ENCODE measurements at places on chromosomes 7 and 10.

DNA sequence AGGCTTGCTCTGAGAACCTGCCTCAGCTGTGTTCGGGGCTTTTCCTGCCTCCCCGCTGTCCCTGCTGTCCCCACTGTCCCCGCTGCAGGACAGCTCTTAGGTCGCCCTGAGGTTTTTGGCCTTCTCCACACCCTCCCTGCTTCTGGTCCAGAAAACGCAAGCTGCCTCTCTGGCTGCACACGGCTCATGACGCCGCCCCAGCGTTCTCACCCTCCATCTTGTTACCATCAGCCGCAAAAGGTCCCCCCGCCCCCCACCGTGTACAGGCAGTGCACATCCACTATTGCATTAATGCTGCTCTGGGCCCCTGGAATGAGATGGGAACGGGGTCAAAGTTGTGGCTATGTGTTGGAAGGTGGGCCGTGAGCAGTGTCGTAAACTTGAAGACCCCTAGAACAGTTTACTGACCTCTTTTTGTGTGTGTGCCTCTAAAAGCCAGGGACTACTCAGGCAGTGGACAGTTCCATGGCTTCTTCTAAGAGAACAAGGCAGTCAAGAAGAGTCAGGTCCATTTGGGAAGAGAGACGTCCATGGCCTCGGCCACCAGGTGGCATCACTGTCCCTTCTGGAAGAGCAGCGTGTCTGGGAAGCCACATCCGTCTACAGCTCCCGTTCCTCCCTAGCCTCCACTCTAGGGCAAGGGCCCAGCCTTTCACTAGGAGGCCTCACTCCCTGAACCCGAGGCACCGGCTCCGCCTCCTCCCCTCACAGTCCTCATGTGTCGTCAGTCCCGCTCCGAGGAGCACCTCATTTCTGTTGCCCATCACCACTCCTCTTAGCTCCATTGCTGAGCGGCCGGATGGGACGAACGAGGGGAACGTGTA is 38.5 kb upstream of the MKRN1 start:
- DNase-seq = no peak

DNA sequence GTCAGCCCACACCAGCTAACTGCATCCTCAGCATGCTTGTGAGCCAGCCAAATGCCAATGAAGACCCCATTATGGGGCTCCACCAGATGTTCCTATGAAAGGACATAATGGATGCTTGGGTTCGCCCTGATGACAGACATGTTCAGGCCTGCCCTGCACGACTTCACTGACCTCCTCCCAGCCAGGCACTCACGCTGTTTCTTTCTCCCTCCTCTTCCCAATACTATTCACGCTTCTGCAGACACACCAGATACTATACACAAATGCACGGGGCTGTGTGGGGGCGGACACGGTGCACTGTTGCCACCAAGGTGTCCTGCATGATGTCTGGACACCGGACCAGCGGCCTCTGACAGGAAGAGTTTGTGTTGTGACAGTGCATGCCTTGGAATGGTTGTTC is 284.2 kb downstream of the PRPF18 start:
- no peak for DNase-seq

DNA sequence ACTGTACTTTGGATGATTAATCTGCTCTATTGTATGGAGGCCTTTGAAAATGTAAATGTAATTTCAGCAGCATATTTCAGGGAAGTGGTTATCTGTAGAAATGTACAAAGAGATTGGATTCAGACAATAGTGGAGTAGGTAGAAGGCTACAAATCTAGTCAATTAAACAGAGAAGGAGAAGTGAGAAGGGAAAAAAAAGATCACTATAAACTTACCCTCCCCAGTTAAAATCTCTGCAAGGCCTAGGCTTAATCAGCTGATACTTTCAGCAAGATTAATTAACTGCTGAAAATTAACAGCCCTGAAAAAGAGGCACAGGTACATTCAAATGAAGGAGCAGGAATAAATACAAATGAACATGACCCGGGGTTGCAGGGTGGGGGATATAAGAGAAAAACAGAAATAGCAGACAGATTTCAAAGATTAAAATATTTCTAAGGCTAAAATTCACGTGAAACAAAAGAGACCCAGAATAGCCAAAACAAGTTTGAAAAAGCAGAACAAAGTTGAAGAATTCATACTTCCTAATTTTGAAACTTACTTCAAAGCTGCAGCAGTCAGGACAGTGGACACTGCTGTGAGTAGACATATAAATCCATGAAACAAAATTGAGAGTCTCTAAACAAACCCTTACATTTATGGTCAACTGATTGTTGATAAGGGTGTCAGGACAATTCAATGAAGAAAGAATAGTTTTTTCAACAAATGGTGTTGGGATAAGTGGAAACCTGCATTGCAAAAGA is 96.0 kb downstream of the NRCAM start:
- no peak for DNase-seq

- no peak for DNase-seq
These were observed 276.0 kb downstream of the RPS24 start for GRCh38 chr10:78309536-78310237.

- no peak for DNase-seq
These were observed 730.0 kb upstream of the VSTM2A start for GRCh38 chr7:53812135-53812534.

DNA sequence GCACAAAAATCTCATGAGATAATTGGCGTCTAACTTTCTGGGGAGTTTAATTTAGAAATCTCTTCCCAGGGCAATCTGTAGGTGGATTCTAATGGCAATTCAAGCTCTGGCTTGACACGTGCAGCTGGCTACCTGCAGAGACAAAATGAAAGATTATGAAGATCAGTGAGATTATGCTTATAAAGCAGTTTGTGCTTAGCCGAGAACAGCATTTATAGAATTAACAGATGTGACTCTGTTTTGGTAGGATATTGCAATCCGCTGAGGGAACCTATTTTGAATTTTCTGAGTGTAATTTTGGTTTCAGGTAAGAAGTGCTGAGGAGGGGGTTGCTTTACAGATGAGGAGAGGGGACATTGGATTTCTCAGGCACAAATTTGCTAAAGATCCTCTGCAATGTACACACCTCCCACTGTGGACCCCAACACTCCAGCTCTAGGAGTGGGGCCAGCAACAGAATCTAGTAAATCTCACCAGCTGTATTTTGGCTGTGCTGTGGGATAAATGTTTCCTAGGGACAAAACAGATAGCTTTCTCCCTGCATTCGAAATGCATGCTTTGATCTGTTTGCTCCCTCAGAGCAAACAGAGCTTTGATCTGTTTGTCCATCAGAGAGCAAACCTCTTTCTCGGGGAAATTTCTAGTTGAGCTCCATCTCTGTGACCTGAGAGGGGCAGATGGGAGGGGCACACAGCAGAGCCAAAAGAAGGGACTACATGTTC is 7.4 kb downstream of the GJD4 start:
- no peak for DNase-seq

- DNase-seq = no peak
These were observed 664.3 kb upstream of the CELF2 start for GRCh38 chr10:10353326-10353868.

DNA sequence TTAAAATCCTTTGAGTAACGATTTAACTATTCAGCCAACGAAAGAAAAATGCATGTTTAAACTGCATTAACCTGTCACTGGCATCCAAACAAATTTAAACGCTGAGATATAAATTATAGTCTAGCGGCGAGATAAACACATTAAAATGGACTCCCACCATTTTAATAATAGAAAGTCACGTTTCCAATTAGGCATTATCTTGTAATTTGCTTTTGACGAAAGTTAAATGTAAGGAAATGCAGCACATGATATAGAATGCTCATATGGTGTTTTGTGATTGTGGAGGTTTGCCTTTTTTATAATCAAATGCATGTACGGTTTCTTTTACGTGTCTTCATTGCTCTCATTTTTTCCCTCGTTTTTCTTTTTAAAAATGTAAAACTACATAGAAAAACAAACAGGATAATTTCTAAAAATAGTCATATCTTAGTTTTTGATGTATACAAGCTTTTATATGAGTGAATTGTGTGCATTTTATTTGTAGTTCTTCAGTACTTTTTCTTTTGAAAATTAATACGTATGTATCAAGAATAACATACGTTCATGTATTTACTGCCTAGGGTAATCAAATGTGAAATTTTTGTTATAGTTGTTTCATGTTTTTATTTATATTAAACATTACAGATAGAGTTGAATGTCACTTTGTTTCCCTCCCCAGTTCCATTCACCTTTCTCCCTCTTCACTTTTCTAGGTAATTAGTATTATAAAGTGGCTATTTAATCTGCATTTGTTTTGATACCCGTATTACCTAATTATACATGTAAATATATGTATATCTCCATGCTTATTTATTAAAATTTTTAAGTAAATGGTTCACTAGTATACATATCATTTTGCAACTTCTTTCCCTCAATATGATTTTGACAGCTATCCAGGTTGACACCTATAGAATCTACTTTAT is 1.1 kb upstream of the KLF14 start:
- DNase-seq = peak; percentile 39

- no peak for DNase-seq
These were observed 4.7 kb upstream of the ANKRD2 start for GRCh38 chr10:97567891-97568290.

DNA sequence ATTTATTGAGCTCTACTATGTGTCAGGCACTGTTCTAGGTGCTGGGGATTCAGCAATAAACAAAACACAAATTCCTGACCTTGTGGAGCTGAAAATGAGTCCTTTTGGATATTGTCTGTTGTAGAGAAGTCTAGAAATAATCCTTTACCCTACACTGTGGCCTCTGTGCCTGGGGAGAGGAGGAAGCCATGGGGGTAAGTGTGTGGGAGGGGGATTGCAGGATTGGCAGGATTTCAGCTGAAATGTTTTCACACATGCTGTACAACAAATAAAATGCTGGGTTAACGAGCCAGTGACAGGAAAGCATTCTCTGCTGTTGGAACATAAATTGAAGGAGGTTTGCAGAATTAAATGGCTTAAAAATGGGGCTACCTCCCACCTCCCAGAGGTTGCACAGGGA is 189.4 kb downstream of the FANK1 start:
- no peak for DNase-seq

DNA sequence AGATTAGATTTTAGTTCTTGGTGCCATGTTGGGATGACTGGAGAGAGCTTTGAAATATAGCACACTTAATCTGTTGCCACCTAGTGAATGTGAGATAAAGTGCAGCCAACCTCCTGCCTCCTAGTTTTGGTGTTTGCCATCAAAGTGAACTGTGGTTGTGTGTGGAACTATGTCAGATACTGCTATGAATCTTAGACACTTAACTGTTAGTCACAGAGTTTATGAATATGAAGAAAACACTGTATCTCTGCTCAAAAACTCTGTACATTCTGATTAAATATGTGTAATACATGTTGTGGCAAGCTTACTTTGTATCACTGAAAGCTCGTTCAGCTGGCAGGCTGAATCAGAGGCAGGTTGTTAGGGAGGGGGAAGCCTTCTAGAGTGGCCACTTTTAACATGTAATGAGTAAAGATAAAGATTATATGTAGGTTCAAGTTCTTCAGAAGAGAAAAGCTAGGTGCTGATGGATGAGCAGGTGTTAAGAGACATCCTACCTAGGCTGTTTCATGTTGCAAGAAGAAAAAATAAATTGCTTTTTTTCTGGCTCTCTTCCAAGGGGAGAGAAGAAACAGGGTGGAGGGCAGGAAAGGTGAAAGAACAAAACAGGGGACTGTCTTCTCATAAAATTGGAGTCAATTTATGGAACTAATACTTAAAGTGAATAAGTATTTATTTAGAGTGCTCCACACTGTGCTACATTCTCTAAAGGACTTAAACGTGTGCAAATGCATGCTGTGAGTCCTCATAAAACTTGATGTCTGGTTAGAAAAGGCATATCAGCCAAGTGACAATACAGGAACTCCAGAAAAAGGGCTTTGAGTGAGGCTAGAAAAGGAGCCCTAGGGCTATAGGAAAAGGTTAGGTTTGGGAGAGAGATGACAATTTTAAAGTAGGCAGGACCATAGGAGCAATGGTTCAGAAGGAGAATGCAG is 14.1 kb upstream of the LAMB1 start:
- no peak for DNase-seq

DNA sequence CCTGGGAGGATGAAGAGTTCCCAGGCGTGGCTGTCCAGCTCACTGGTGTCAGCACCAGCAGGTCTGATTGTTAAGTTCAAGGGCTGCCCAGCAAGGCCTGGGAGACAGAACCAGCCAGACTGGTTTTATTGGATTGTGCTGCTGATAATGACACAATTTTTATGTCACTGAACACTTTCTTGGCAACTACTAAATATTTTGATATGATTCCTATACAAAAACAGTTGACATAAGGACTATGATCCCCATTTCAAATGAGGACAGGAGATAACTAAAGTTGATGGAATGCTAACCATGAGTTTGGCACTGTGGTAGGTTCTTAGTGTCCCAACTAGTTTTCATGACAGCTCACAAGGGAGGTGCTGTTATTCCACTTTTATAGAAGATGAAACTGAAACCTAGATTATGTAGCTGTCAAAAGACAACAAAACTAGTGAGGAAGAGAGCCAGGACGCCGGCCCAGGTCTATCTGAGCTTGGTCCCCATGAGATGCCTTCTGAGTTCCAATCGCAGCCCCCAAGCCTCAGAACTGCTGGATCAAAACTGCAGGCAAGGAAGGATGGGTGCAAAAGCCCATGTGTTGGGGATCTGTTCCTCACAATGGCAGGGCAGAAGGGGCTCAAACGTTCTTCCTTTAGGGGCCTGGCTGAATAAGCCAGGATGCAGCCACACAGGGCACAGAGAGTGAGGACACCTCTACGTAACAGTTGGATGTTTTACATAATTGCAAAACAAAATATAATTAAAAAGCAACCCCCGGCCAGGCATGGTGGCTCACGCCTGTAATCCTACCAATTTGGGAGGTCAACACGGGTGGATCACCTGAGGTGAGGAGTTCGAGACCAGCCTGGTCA is 52.8 kb downstream of the COBL start:
- no peak for DNase-seq

DNA sequence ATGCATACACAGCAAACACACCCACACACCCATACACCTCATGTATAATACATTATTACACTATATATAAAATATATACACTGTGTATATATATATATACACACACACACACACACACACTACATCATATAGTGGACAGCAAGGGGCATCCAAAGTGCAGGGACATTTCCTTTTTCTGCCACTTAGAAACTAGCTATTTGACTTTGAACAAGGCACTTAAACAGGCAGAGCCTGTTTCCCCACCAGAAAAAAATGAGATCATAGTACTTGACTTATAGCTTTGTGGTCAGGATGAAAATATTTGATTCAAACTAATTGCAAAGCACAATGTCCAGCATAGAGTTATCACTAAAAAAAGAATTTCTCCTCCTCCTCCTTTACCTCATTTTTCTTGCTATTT is 254.3 kb upstream of the NPVF start:
- DNase-seq = no peak

DNA sequence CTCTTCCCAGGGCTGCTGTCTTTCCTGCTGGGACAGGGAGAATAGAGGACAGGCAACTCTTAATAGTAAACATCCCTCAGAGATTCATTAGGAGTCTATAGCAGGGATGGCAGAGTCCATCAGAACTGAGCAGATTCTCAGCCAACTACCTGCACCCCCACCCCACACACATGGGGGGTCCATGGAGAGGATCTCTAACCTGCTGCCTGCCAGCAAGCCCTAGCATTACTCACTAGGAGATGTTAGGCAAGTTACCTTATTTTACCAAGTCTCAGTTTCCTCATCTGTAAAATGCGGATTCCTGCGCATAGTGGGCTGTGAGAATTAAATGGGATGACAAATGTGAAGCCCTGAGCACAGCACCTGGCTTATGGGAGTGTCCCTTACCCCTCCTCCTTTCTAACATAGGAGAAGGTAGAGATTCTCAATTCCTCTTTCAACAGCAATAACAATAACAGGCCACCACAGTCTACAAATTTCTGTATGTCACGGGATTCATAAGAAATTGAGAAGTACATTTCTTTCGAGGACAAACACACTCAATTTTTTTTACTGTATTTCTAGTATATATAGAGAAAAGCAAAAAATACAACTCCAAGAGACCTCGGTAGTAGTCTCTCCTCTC is 23.8 kb upstream of the WDR11 start:
- no peak for DNase-seq
